ENCODE measurements at places on chromosomes 11 and 22.

DNA sequence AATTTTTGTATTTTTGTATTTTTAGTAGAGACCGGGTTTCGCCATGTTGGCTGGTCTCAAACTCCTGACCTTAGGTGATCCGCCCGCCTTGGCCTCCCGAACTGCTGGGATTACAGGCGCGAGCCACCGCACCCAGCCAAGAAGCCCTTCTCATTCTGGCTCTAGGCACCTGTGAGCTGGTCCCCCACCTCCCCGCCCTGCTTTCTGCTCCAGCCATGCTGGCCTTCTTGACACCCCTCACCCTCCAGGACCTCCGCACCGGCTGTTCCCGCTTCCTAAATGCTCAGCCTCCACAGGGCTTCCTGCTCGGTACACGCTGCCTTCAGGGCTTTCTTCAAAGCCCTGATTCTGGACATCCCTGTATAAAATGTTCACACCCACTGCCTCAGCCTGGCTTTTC lies 5.5 kb upstream of the FXYD2 start:
- no peak for DNase-seq

DNA sequence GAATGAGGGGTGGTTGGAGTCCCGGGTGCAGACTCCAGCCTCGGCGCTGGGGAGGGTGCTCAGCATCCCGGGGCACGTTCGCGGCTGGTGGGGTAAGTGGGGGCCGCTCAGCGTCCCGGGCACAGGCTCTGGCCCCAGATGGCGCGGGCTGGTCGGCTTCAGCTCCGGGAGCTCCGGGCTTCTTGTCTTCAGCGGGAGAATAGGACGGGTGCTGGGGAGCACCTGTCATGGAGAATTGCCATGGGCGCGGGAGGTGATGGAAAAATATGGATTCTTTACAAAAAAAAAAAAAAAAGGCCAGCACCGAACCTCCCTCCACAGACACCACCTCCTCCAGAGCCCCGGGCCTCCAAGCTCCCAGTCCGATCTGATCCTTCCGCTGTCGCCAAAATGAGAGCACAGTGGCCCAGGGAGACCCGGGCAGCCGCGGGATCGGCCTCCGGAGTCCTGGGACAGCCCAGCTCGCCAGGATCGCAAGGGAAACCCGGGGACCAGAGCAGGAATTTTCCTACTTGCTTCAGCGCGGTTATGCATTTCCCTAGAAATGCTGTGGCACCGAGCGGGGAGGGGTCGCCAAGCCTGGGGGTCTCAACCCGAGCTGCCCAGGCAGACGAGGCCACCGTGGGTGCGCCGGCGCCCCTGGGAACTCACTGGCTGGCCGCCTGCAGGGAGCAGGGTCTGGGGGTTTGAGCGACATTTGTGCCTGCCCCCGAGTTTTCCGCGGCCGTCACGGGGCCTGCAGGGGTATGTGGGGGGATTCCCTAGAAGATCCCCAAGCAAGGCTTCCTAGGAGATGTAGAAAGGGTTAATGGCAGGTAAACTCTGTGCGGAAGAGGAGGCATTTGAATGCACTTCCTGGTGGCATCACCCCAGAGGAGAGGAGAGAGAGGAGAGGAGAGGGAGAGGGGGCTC lies 1336.9 kb downstream of the BRD1 start:
- DNase-seq = no peak

DNA sequence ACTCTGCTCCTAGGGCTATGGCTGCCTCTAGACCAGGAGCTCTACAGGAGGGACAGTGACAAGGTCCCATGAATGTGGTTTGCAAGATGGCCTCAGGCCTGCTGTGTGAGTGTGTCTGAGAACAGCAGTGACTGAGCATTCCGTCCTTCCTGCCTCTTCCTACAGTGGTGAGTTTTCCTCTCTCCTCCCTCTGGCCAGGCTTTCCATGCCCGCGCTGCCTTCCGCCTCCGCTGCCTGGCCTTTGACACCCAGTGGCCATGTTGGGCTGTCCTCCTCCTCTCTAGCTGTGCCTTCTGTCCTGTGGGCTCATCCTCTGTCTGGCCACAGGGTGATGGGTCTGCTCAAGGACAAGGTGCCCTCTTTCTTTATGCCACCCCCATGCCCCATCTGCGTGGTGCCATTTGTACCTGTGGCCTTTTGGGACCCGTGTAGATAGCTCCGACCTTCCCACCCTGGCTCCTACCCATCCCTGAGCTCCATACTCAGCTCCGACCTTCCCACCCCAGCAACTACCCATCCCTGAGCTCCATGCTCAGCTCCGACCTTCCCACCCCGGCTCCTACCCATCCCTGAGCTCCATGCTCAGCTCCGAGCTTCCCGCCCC lies 970.4 kb downstream of the BRD1 start:
- DNase-seq = no peak

DNA sequence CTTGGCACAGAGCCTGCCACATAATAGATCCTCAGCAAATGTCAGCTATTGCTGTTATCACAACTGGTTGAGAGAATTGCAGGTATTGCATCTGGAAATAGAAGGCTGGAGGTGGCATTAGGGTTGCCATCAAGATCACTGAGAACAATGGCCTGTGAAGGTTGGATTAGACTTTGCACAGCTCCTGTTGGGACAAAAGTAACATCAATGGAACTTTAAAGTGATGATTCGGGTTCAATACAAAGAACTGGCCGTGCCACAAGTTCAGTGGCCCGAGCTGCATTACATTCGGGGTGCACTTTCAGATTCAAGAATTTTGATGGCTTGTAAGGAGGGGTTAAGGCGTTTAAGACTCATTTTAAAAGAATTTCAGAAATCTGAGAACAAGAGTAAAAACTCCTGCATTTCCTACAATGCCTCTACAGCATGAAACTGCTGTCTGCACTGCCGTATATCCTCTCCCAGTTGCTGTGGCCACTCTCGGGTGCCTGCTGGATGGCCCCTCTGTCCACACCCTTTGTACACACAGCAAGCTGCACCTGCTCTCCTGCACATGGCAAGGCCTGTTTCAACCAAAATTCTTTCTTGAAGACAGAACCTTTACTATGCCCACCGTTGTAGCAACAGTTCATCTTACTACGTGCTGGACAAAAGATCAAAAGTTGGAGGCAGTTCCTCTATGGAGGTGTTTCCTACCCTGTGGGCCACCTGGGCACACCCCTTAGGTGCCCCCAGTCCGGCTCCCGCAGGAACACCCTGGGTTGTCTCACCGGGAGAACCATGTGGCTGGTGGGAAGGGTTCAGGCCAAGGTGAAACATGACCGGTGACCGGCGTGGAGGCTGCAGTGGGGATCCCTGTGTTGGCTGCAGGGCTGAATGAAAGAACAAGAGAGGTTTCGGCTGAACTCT lies 17.5 kb upstream of the SHANK2 start:
- no peak for DNase-seq

DNA sequence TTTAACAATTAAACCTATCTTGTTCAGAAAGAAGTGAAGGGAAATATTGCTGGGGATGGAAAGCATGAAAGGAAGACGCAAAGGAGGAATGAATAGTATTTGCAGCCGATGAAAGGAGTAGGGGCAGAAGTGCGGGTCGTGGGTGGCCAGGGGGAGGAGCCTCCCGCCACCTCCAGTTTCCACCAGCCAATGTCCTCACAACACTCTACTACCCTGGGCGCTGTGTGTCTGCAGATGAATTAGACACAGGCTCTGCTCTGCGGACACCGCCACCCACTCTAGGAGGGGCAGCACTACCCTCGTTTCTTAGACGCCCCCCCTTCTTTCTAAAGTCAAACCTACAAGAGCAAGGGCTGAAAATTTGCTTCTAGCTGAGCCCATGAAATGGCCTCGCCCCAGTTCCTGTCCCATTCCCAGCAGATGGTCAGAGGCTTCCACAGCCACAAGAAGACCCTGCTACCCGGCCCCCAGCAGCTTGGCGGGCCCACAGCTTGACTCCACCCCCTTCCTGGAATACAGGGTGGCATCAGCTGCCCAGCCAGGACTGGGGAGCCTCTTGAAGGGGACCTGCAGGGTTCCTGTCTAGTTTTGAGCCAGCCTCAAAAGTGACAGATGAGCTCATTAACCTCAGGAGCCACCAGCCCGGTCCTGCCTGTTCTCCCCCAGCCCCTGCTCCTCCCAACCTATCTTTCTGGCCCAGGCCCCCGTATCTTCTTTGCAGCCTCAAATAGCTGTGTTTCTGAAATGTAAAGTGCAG lies 268.1 kb downstream of the BUD13 start:
- DNase-seq = no peak
